Prostate gland (tissue), 2 donors: ENCODE measurements at places on chromosomes 3 and 15. TPM values are rescaled to one million over a fixed set of nuclear protein-coding genes. Genes with fewer than 3 reads are reported as not detected.

PLSCR5 gene
- total RNA-seq: not detected

TRIM71 gene
- total RNA-seq: not detected

SUSD5 gene
- total RNA-seq: 6.9 TPM

IGF1R gene
- 190 TPM for total RNA-seq

SCG5 gene
- total RNA-seq: 0.96 TPM

FRMD4B gene
- 31.0 TPM for total RNA-seq

PATL2 gene
- total RNA-seq: 1.2 TPM

COL7A1 gene
- total RNA-seq: 92.6 TPM
